Hematopoietic multipotent progenitor cell treated with erythropoietin and hydrocortisone succinate and interleukin-3 and kit ligand, for 4 days (in vitro differentiated cells): ENCODE measurements at places on chromosomes 12 and 14.

DNA sequence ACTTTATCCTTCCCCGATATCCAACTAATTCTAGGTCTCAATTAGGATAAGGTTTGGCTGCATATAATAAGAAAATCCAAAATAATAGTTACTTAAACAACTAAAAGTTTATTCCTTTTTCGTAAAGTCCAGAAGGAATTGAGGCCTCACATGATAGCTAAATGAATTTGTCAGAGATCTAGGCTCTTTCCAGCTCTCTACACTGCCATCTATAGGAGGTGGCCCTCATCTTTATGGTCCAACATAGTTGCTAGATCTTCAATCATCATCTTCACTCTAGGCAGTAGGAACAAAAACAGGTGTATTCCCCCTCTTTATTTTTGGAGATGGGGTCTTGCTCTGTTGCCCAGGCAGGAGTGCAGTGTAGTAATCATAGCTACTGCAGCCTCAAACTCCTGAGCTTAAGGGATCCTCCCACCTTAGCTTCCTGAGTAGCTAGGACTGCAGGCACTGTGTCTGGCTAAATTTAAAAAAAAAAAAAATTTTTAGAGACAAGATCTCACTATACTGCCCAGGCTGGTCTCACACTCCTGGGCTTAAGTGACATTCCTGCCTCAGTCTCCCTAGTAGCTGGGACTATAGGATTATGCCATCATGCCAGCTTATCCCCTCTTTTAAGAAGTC is 46.5 kb upstream of the SAV1 start:
- peak; percentile 75 for DNase-seq

- DNase-seq: no peak
Observed at GRCh38 chr12:98679611-98680005, 34.5 kb downstream of the APAF1 start.

- DNase-seq: no peak
Observed at GRCh38 chr14:77306416-77306815, 14.3 kb downstream of the POMT2 start.

DNA sequence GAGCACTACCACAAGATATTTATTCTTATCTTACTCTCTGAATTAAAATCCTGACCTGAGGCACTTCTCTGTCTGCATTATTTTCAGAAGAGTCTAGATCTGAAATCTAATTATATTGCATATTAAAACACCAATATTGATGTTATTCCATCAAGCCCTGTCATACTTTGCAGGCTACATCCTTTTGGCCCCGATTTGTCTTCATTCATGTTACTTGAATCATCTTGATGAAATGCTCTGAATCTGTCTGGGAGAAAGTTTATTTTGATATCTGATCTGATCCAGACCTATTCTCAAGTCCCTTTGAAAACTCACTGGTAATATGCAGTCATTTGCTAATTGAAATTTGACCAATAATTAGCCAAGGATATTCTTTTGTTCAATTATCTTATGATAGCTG is 79.9 kb downstream of the BBS10 start:
- no peak for DNase-seq

DNA sequence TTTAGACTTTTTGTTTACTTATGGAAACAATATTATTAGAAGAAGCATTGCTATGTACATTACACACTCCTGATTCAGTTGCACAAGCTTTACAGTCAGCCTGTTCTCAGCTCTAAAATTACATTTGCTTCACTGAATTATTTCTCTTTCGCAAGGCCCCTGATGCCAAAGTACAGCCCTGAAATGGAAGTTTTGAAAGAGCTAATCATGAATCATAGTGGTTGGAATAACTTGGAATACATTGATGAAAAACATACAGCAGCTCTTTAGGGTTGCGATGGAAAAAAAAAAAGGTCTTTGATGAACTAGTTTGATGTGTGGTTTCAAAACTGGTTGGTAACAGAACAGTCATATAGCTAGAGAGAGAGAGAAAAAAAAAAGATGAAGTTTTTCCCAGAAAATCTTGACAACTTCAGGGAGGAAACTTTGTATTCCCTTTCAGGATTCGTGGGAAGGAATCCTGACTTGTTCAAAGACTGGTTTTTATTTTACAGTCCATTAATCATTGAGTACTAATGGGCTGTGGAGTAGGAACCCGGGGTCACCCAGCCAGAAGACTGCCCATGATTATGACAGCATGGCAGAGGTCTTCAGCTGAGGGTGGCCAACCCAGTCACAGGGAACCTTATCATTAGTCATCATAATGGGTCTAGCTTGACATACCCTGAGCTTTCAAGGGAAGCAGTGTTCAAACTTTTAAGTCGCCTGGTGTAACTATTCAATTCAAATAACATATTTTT is 460.1 kb downstream of the NAV3 start:
- no peak for DNase-seq

- peak; percentile 49 for DNase-seq
Observed at GRCh38 chr14:29663281-29663801, 264.3 kb downstream of the PRKD1 start.

DNA sequence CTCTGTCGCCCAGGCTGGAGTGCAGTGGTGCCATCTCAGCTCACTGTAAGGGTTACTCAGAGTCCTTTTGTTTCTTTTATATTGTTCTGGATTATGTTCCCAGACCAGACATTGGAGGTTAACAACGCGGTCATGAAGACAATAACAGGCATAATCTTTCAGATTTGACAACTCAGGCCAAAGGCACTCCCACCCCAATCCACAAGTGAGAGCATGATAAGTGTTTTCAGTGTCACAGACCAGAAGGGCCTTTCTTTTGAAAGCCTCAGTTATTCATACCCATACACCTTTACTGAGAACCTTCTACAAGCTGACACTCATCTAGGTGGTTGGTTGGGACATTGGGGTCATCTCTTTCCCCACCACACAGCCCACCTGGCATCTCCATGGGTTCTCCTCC is 2.9 kb upstream of the TMEM63C start:
- DNase-seq: peak; percentile 41

GRCh38 chr14:87457720-87458119 is 535.3 kb downstream of the GALC start:
- DNase-seq: no peak

DNA sequence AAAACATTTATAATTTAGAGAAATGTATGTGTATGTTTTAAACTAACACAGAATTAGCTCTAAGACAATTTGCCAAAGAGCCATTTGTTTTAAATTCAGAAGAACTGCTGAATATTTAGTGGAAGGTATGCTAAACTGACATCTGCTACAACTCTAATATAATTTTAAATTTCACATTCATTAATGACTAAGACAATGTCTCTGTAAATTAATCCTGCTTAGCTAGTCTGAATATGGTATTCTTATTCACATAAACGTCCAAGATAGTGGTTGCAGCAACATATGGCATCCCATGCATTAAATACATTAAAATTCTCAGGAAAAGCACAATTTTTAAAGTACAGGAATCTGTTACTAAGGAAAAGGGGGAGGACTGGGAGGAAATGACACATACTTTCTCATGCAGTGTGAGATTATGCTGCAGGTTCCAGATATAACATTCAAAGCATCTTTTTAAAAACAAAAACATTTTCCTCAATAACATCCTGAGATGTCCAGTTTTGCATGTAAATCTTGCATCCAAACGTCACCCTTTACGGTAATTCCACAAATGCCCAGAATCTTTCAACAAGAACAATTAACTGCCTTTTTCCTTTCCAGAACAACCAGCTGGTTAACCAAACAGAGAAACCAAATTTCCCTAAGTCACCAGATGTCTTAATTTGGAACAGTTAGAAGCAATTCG is 26.9 kb downstream of the WDR89 start:
- no peak for DNase-seq

DNA sequence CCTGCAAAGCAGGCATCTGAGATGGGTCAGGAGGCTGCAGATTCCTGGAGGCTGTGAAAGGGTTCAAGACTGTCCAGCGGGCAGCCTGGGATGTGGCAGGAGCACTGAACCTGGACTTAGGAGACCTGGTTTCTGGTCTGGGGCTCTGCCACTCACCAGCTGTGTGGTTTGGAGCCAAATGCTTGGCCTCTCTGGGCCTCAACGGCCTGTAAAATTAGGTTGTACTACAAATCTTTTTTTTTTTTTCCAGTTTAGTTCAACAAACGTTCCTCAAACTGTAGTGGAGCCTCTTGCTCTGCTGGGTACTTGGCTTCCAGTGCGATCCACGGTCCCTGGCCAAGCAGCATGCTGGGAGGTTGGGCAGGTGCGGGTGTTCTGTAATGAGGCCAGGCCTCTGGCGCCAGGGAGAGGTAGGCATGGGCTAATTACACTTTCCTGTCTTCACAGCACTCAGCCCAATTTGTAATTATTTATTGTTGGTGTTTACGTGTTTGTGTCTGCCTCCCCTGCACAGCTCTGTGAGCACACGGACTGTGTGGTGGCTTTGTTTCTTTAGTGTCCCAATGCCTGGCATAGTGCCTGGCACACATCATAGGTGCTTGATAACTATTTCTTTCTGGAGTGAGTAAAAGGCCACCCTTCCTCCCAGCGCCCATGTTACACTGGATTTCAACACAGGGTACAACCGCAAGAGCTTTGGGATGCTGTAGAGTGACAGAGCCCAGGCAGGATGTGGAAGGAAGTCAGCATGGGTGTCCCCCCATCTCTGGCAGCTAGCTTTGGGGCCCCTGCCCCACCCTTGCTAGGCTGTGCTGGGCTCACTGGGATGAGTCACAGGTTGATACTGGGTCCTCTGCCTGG is 5.8 kb upstream of the KRT80 start:
- peak; percentile 67 for DNase-seq

DNA sequence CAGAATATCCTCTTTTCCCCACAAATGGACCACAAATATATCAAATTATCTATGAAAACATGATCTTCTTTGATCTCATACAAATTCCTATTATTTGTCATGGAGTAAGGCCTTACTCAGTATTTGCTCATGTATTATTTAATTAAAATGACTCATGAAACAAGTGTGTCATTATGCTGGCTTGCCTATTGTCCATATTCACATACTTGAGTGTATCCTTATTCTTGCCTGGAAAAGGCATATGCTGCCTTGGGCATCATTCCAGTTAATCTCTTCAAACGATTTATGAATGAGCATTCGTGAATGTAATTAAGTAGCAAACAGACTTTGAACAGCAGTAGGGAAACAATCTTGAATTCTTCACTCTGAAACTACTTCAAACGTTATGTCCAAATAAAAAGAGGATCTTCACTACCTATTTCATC is 22.6 kb upstream of the SNRPF start:
- DNase-seq: no peak

- DNase-seq: no peak
Observed at GRCh38 chr12:19277711-19278110, 148.2 kb downstream of the PLEKHA5 start.
